ENCODE measurements at places on chromosomes 11 and 22.
A peak's percentile ranks its signal among the peaks of the same experiment; 100 is the strongest.

GRCh38 chr22:25131198-25131887 lies 68.3 kb upstream of the CRYBB3 start:
- DNase-seq, result no peak

GRCh38 chr11:87187076-87187475 lies 149.3 kb downstream of the TMEM135 start:
- no peak for DNase-seq

DNA sequence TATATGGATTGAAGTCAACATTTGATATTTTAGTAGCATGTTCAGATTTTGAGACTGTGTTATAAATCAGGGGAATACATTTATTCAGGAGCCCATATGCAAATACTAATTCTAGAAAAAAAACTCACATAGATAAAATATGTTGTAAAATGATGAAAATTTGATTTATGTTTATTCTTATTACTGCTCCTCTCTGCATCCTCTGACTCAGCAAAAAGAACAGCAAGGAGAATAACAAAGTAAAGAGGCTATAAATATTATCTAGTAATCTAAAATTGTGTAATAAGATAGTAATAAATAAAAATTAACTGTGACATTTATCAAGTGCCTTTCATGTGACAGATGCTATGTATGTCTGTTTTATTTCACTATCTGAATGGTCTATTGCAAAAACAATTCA lies 507.2 kb upstream of the ANO3 start:
- no peak for DNase-seq

DNA sequence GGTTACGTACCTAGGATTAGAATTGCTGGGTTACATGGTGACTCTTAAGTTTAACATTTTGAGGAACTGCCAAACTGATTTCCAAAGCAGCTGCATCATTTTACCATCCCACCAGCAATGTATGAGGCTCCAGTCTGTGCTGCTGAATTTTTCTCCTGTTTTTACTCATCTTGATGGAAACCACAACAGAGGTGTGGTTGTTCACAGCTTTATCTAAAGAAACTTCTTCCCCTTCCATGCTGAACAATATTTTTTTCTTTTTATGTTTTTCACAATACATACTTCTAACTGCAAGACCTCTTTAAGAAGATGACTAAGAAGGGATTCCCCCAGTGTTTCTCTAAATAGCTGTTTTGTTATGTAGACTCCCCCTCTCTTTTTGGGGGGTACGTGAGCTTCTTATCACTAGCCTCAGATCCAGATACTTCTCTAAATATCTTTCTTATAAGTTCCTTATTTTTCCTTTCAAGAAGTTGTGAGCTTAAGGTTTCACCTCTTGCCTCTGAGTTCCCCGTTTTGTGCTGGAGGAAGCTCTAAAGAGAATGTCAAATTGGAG lies 24.0 kb downstream of the TCP11L1 start:
- DNase-seq, result no peak

DNA sequence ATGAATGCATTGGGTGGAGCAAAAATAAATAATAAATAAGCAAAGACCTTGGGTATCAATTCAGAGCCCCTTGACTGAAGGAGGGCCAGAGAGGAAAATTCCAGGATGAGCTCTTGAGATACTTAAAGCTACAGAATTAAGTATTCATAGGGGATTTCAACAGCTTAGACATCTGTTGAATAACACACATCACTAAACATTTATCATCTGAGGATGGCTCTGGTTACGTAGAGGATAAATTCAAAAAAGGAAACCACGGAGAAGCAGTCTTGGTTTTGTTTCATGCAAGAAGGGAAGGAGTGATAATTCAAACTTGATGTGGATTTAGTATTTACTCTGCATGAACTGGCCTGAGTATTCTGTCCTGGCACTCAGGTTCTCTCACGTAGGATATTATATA lies 29.8 kb downstream of the ARHGAP42 start:
- no peak for DNase-seq

DNA sequence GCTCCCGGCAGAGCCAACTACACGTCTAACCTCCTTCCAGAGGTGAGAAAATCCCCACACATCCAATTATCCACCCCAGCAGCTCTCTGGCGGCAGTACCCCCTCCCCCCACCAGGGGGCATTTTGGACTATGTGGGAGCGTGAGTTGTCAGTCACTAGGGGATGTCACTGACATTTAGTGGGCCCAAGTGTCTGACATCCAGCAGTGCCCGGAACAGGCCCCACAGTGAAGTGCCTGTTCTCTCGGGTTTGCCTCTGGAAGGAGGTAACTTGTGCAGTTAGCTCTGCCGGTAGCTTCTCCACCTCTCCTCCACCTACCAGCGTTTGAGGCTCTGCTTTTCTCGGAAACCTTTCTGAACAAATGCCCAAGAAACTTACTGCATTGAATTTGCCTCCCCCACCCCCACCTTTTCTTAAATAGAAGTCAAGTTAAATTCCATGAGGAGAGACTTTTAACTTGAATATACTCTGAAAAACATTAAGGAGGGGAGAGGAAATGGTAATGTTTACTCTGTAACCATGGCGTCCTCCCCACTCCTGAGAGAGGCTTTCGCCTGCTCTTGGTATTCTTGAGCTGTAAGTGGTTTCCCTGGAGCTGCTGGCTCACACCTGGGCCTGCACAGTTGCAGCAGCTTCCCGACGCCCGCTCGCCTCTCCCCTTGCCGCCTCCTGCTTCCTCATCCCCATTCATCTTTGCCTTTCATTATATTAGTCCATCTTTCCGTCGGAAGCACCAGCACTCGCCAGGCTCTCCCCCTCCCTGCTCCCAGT lies 112.8 kb downstream of the WNT7B start:
- DNase-seq, result no peak

DNA sequence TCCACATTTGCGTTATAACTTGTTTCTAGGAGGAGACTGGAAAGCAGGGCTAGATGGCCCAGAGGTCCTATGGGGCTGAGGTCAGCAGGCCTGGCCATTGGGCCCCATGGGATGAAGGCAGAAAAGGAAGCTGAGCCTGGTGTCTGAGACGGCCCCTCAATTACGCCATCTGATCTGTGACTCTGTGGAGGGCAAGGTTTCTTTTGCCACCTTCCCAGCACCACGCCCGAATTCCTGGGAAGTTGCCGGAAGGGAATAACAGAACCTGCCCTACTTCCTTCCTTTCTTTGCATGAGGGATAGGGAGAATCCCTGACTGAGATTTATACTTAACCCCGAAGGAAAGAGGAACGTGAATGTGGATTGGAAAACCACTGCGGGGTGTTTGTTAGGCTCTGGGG lies 118.1 kb downstream of the MPPED1 start:
- no peak for DNase-seq

GRCh38 chr11:122175306-122175705 lies 59.3 kb upstream of the BLID start:
- no peak for DNase-seq

DNA sequence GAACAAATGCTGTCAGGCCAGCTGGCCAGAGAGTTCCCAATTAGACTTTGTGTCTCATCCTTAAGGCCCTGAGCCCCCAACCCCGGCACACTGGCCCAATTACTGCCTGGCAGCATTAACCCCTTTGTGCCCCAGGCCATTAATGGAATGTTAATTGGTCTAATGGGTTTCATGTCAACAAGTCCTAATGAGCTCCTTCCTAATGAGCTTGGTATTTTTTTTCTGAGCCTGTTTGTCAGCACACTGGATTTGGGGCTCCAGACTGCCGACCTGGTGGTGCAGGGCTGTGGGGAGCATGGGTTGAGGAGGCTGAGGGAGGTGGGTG lies 148.8 kb downstream of the FEZ1 start:
- no peak for DNase-seq

DNA sequence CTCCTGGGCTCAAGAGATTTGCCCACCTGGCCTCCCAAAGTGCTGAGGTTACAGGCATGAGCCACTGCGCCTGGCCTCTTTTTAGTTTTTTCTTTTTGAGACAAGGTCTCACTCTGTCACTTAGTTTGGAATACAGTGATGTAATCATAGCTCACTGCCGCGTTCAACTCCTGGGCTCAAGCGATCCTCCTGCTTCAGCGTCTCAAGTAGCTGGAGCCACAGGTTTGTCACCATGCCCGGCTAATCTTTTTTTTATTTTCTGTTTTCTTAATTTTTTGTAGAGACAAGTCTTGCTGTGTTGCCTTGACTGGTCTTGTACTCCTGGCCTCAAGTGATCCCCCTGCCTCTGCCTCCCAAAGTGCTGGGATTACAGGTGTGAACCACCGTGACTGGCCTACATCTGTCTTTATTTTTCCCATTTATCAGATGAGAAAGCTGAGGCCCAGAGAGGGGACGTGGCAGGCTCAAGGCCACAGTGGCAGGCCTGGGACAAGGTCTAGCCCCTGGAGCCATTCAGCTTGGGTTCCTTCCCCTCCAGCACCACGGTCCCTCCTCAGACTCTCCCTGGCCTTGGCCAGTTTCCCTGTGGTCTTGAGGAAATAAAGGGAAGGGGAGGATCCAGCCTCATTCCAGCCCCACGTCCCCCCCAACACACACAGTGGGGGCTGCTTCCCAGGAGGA lies 2.8 kb upstream of the KDELR3 start:
- DNase-seq, result no peak

- no peak for DNase-seq
These were observed 2.5 kb upstream of the KLHL35 start for GRCh38 chr11:75435571-75435925.

DNA sequence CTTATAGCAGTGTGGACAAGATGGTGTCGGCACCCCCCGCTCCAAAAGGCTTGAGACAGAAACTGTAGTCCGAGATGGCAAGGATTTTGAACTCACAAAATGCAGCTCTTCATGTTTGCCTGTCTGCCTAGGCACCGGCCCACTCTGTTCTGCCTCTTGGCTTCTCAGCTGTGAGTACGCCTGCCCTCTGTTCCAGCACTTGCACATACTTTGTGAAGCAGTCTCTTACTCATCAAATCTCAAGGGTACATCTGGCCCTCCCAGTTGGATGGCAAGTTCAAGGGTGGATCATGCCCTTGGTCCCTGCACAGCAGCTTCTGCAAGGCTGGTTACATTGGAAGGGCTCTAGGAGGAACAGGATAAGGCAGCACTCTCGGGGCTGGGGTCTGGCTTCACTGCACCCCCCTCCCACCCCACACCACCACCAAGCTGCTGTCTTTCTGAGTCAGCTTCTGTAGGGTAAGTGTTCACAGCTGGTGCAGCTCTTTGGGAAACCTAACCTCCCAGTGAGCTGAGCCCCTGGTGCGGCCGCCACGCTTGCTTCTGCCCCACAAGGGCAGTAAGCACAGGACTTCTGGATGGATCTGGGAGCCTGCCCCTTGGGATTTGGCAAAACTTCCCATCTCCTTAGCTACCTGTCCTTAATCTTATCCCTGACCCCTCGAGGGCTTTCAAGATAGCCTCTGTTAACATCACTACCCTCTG lies 37.2 kb downstream of the FAM83F start:
- DNase-seq, result no peak

GRCh38 chr11:10181811-10182210 lies 112.2 kb downstream of the SBF2 start:
- DNase-seq, result no peak

GRCh38 chr11:57303280-57303989 lies 21.3 kb downstream of the TNKS1BP1 start:
- DNase-seq, result no peak

DNA sequence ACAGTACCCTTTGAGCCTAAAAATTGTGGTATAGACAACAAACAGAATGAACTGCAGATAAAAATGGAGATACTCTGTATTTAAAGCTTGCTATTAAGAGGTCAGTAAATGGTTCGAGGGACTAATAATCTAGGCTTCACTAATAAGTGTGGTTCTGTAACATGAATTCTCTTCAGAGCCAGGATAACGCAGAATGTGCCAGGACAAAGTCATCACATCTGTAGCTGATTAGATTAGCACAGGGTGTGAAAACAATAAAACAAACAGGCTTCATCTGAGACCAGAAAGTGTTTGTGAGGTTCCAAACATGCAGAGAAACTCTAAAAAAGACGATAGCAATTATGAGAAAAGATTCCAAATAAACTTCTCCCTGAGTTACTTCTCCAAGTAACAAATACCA lies 89.1 kb upstream of the LUZP2 start:
- DNase-seq, result no peak

DNA sequence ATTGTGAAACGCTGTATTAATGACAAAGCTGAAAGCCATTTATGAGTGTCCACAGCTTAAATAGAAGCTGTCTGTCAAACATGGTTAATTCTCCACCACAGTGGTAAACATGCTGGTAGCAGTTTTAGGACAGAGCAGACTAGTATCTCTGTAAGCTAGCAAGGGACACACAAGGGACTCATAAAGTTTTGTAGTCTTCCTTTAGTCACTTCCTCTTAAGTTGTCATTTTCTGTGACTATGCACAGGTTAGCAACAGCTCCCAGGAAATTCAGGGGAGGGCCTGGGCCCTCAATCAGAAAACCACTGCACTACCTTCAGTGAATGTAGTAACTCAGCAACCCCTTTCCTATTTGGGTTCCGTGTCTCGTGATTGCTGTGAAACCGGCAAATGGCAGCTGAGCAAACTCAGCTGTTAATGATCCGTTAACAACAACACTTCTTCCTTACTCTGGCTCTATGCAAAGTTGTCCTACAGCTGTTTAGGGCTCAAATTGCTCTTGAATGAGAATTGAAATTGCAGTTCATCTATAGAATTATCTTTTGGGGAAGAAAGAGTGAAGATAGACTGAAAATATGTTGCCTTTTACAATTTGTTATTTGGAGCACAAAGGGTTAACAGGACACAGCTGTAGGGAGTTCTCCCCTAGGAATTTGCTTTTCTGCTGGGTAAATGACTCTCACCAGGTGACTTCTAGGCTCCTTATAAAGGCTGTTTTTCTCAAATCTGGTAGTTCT lies at the start of gene MMP26:
Gene MMP26, plus strand, starts transcription at position 731 of the 736 bp plus-strand sequence.
- DNase-seq, result peak; percentile 93

DNA sequence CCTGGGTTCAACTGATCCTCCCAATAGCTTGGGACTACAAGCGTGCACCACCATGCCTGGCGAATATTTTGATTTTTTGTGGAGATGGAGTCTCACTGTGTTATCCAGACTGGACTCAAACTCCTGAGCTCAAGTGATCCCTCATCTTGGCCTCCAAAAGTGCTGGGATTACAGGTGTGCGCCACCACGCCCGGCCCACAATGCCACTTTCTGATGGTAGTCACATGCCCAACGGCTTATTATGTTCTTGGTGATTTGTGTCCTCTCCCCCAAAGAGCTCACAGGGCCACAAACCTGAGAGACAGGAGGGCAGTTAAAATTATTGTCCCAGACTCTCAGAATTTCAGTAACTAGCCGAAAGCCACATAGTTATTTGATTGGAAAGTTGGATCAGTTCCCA lies 9.6 kb downstream of the GRIK4 start:
- no peak for DNase-seq

- DNase-seq, result no peak
These were observed 609 bp downstream of the CDK2AP2 start for GRCh38 chr11:67507242-67507863.

Measured in NCI-H774 (cell line).